CD4-positive, CD25-positive, alpha-beta regulatory T cell (primary cell): ENCODE measurements at places on chromosomes 16 and 17.

GRCh38 chr17:42514279-42514678 is 21.8 kb upstream of the NAGLU start:
- DNase-seq: no peak

DNA sequence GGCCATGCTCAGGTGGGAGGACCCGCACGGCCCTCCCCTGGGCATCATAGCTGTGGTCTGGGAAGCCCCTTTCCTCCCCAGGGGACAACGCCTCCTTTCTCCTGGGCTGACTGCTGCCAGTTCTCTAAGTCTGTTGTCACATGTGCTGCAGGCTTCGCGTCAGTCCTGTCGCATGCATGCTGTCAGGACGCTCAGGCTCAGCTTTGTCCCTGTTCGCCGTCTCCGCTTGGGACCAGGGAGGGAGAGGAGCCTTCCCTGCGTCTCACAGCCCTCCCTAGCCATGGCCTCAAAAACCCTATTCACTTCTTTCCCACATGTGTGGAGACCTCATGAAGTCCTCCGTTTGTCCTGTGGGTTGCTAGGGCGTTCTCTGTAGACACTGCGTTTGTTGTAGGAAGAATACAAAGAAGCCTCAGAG is 21.4 kb downstream of the LDHD start:
- DNase-seq: no peak

- DNase-seq: no peak
These were observed 28.4 kb downstream of the SLC25A10 start for GRCh38 chr17:81740395-81740961.

- no peak for DNase-seq
These were observed 13.7 kb downstream of the HIC1 start for GRCh38 chr17:2068519-2069051.

DNA sequence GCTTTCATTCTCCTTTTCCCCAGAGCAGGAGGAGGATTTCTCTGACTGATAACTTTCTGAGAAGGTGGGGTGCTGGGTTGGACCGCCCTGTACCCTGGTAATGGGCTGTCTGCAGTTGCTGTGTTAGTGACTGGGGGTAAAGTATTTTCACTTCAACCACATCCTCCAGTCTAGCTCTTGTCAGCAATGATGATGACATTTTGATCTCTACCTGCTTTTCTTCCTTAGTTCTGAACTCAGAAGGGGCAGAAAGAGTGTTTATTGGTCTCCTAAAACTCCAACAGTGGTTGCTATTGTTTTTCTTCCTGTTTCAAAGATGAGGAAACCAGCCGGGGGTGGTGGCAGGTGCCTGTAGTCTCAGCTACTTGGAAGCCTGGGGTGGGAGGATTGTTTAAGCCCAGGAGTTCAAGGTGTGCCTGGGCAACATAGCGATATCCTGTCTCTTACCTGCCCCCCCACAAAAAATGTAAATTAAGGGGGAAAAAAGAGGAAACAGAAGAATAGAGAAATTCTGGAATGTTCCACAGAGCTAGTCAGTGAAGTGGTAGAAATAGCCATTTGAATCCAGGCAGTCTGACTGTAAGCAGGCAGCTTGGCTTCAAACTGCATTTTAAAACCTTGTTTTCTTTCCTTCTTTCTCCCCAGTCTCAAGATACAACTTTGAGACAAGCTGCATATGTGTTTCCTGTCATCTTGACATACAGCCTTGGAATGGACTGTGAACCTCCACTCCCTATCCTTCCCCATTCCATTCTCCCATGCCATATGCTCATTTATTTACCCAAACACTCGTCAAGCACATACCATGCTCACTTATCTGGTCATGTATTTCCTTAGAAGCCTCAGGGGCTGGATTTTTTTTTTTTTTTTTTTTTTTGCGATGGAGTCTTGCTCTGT is 3.3 kb upstream of the N4BP1 start:
- DNase-seq: peak; percentile 91

DNA sequence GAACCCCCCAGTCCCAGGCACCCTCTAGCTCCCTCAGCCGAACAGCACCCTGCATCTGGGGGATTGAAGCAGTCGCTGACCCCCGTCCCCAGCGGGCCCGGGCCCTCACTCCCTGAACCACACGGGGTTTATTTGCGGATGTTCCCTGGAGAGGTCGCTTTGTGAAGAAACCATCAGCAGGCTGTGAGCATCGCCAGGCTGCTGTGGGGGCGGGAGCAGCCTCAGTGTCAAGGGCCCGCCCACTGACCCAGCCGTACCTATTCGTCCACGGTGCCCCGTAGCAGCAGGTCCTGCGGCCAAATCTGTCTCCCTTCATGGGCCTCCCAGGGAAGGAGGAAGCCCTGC is 6.4 kb upstream of the RAB40C start:
- DNase-seq: no peak

- DNase-seq: no peak
These were observed 3.5 kb upstream of the SRRM2 start for GRCh38 chr16:2748757-2749455.

- DNase-seq: no peak
These were observed 376.1 kb downstream of the SEC14L1 start for GRCh38 chr17:77516902-77517301.

DNA sequence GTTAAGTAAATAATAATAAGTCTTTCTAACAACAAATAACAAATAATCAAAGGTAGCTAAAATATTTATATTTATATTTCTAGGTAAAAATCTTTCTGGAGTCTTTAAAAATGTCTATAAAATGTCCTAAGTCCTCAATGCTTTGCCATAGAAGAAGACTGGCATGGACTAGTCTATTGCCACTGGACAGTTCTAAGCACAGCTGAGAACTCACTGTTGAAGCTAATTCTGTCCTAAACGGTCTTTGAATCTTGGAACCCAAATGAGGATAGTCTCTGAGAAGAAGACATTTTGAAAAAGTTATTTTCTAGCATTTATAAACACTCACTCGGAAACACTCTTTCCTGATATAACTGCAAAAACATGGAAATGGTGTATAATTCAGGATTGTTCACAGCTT is 539 bp downstream of the MYH8 start:
- no peak for DNase-seq

DNA sequence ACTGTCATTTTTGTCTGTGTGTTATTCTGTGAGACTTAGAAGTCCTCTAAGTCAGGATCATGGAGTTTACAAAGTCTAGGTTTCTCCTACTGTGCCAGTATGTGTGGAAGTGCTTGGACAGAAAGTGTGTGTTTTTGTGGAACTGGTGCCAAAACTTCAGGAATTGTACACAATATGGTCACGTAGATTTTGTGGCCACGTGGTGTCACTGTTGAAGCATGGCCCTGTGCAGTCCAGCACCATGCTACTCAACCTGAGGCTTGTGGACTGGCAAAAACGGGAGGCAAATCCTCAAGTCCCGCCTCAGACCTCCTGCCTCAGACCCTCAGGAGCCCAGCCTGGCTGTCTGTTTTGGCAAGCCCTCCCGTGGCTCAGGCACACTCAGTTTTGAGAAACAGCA is 16.7 kb upstream of the ALKBH5 start:
- DNase-seq: no peak

GRCh38 chr17:80910043-80910442 is 81.6 kb upstream of the CHMP6 start:
- DNase-seq: no peak

GRCh38 chr17:75084039-75084660 is 3.6 kb upstream of the SLC16A5 start:
- no peak for DNase-seq

DNA sequence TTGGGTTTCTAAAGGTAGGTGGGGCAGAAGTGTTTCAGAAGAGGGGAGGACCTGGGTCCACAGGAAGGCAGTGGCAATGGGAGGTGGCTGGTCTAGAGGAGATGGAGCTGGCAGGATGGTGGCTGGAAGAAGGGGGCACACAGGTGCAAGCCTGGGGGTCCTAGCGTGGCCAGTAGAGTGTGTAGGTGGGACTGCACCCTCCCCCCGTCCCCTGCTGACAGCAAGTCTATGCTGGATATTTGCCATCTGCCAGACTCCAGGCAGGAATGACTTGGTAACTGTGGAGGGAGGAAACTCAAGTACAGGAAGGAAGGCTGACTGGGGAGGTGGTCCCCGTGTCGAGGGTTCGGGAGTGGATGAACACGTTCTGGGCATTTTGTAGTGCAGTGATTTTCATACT is 8.6 kb downstream of the MED9 start:
- DNase-seq: no peak

DNA sequence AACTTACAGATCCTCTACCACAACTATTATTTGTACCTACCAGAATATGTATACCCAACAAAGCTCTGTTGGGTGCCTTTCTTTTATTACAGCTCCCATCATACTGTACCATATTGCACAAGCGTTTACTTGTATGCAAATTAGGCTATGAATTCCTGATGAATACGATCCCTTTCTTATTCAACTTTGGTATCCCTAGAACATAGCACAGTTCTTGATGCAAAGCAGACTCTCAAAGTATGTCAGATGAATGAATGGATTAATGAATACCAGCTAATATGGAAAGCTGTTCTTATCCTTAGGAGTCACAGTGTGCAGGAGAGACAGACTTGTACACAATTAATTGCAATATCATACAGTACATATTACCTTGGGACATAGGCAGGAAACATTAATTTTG is 79.7 kb upstream of the NACA2 start:
- no peak for DNase-seq

DNA sequence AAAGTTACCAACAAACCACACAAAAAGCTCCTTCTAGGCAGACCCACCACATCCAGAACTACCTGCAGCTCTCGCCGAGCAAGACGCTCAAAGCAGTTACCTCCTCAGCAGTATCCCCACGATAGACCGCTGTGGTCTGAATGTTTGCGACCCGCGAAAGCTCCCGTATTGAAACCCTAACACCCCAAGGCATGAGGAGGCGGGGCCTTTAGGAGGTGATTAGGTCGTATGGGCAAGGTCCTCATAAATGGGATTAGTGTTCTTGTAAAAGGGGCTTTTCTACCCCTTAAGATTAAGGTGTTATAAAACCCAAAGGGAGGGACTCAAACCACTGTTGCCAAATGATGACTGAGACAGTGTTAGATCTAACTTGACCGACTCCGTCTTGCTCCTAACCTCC is 19.0 kb upstream of the RPH3AL start:
- DNase-seq: no peak

DNA sequence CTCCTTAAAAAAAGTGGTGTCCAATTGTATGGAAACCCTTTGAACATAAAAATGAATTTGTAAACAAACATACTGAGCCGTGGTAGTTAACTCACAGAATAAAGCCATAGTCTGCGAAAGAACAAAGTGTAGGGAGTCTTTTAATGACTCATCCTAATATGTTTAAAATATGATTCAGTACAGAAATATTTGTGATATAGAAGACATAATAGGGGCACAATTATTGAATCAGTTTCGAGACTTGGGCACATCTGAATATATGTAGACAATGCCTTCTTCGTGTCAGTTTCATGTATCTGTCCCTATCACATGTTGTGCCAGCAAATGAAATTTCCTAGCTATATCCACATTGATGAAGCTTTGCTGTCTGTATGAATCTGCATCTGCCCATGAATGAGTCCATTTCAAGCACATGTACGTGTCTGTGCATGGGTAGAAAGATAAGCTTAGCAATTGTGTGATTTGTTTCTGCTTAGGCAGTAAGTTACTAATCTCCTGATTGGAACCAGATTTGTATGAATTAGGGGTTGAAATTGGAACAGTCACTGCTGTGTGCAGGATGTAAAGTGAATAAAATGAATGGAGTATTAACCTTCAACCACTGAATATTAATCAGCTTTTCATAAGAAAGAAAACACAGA is 112.5 kb upstream of the SOX9 start:
- no peak for DNase-seq

GRCh38 chr17:4477255-4477791 is 21.4 kb upstream of the SPNS2 start:
- DNase-seq: no peak

- DNase-seq: no peak
These were observed 495.0 kb upstream of the ZFHX3 start for GRCh38 chr16:73542885-73543284.

DNA sequence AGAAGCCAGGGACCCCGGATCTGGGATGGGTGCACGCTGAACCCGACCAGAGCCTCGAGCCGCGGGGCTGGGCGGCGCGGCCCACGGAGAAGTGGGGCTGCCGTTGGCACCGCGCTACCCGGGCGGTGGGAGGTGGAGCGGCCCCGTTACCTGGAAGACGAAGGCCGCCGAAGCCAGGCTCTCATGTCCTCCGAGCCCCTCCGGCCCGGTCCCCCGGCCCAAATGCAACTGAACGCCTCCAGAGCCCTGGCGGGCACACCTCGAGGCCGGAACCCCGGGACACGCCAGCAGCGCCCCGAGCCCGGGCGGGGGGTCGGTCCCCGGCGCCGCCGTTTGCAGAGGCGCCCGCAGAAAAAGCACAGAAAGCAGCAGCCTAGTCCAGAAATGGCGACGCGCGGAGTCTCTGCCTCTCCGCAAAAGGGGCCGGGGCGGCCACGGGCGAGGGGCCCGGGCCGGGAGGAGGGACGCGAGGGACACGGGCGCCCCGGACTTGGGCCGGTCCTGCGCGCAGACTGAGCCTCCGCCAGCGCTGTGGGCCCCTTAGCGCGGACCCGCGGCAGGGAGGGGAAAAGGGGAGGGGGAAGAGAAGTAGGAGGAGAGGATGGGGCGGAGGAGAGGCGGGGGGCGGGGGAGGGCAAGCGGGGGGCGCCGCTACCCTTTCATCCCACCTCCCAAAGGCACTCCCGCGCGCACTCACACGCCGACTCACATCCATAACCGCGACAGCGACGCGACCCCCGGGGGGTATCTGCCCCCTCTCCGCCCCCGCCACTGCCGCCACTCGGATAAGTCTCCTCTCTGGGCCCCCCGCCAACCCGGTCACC is 1.4 kb downstream of the AXIN2 start:
- peak; percentile 37 for DNase-seq

- peak; percentile 93 for DNase-seq
These were observed at the start of gene MLST8 for GRCh38 chr16:2205104-2205966. MLST8 (plus strand) TSS chr16:2205454; CDS start chr16:2206086, 632 bp downstream.

GRCh38 chr16:81545470-81546250 is 101.1 kb downstream of the CMIP start:
- DNase-seq: no peak

GRCh38 chr17:2947588-2947950 is 115.8 kb downstream of the OR1D5 start:
- DNase-seq: no peak

GRCh38 chr16:15906439-15906838 is 18.0 kb upstream of the CEP20 start:
- DNase-seq: no peak

- DNase-seq: no peak
These were observed 1839.2 kb downstream of the TP53TG3F start for GRCh38 chr16:35298460-35299243.

DNA sequence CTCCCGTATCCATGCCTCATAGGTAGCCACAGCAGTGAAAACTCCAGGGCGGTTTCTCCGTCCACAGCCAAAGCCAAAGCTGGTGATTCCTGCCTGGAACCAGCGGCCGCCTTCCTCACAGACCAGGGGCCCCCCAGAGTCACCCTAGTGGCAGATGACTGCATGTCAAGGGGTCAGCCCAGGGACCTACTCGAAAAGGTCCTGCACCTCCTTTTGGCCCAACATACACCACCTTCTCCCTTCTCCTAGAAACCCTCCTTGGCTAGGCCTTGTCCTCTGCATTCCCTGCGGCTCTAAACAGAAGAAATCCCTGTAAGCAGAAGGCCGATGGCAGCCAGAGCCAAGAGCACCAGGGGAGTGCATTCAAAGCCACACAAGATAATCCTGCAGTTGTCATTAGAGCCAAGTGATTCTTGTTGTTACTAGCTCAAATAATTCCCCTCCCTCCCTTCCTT is 6.1 kb downstream of the PRSS36 start:
- DNase-seq: no peak

GRCh38 chr17:80307994-80308691 is 47.5 kb downstream of the RNF213 start:
- no peak for DNase-seq

- DNase-seq: peak; percentile 64
These were observed 17.4 kb upstream of the C17orf107 start for GRCh38 chr17:4881761-4882555.
